Thyroid gland (tissue), 4 donors: ENCODE measurements at places on chromosomes 1 and 21. TPM values are rescaled to one million over a fixed set of nuclear protein-coding genes. Genes with fewer than 3 reads are reported as not detected.

DNA sequence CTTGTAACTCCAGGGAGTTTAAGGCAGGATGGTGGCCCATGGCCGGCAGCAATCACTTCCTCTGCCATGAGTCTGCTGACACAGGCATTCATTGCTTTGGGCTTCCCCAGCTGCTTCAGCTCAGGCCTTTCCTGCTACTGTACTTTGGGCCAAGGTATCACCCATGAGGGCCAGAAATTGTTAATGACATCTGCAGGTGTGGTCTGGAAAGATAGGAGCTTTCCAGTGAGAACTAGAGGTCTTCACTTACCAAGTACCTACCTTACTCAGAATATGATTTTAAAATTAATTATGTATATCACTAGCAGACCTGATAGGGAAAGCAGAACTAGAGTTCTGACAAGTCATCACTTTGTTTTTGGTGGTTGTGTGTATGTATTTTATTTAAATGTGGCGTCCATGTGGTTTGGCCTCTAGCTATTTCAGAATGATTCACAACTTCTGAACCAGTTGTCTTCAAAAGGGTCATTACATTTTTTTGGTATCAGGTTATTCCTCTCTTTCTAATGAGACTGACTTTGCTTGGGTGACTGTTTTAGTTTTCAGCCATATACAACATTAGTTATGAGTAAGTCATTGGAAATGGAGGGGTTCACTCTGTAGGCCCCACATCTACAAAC is 2.7 kb downstream of the RGL1 start:
- no peak for DNase-seq

DNA sequence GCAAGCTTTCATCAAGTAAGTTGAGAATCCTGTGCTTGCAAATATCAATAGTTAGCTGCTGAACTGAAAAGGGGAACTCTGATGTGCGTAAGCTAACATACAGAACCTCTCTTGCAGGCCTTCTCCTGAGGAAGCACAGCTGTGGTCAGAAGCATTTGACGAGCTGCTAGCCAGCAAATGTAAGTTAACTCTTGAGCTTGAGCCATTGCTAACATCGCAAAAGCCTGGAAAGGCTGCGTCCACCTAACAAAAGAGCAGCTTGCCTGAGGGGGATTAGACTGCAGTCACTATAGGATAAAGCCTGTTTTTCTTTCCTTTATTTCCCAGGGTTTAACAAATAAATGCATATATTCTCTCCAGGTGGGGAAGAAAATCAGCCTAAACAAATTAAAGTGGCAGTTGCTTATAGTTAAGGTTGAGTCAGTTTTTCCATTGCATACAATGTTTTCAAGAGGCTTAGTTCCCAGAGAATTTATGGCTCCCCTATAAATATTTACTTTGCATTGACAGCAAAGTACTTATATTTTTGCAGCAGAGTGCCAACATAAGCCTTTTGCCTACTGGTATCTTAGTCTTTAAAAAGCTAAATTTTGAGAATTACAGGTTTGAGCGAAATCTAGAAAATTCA is 1.5 kb downstream of the RGS2 start:
- no peak for DNase-seq

NPHS2 gene
- not detected for total RNA-seq

DNA sequence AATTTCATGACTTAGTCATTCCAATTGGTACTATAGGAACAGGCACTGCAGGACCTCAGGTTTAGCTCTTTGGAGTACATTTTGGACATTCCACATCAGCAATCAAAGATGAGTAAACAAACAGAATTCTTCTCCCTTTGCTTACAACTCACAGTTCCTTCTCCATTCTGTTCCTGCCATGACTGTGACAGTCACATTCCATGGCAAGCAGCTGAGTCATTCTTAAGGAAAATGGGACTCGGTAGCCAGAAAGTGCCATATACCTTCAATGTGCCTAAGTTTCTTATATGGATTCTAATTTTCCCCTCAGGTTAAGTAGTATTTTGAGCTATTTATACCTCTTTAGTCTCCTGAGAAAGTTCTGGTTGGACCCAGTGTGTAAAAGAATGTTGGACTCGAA is 25.6 kb downstream of the CRCT1 start:
- no peak for DNase-seq

GRCh38 chr1:39762550-39763540 is 8.3 kb downstream of the OXCT2 start:
- no peak for DNase-seq

- no peak for DNase-seq
Observed at GRCh38 chr1:160608057-160608456, 28.8 kb upstream of the CD84 start.

GRCh38 chr1:205545001-205545919 is 40.8 kb downstream of the CDK18 start:
- DNase-seq, result no peak

DNA sequence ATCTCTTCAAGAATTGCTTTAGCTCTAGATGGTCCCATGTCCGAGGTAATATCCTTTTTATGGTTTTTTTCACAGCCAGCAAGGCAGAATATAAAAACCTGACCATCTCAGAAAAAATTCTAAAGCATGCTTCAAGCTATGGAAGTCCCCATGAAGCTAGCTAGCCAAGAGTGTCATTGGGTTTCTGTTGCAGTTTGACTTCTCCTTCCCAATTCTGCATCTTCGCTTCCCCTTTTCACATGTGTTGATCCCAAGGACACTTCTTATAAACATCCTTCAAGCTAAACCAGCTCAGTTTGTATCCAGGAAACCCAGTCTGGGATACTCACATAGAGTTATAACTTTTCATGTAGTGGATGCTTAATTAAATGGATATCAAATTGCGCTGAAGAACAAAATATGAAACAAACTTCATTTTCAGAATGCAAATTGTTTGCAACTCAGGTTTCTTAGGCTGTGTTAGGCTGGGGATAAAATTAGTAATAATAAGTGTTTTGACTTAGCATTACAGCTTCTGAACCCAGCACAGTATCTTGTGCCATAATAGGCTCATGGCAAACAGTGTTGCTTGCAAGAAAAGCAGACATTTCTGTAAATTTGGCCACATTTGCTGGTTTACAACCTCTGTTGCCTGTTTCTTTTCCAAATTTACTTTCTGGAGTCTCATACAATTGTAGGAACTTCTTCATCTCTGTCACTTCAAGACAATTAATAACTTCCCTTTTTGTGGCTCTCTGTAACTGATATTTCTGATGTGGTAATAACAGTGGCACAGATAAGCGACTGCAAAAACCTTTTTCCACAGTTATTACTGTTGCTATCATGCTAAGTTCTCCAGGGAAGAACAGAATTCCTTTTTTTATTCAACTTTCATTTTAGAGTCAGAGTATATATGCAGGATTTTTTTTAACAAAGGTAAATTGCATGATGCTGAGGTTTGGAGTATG is 53.2 kb downstream of the NCAM2 start:
- no peak for DNase-seq

- no peak for DNase-seq
Observed at GRCh38 chr1:23581219-23581618, 21.9 kb upstream of the ID3 start.

DNA sequence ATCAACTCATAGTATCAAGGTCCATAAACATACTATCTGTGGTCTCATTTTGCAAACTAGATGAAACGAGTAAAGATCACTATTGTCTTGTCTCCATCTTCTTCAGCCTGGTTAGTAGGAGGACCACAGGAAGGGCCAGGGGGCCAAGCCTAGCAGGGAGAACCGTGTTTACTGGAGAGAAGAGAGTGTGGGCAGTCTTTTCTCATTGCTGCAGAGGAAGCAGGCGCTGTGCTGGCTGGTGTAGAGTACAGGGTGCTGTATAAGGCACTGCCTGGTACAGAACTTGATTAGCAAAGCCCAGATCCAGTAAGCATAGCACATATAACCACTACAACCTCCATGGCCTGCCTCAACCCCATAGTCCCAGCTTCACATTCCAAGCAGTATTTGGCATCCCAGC is 10.0 kb upstream of the B4GALT3 start:
- DNase-seq, result no peak

ITLN2 gene
- not detected for total RNA-seq

DNA sequence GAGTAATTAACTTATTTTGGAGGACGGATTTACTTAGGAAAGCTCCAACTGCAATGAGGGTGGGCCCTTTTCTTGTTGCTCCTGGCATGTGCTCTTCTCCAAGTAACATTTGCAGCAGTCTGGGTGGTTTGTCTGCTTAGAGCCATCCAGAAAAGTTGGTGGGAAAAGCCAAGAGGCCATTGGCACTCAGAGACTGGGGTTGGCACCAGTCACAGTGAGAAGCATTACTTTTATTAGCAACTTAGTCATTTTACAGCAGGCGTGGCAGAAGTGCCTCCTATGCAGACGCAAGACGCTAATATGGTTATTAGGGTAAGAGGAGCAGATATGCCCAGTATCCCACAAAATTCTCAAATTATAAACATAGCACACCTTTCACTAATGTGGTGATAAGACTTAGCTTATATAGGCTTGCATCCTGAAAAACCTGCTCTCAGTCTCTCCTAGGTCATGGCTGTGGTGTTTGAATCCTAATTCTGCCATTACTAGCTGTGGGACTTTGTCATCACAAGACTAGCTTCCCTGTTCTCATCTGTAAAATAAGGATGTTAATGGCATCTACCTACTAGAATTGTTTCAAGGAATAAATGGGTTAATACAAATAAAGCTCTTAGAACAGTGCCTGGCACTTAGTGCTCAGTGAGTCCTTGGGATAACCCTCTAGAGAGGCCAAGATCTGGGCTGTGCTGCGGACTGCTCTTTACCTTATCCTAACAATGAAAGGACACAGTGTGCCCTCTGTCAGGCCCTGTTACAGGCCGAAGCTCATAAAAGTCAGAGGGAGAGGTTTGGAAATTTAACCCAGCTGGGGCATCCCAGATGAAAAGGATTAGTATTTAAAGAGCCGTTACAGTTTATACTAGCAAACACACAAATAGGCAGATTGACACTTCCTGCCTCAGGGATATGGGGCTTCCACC is 154.6 kb downstream of the ROR1 start:
- DNase-seq, result no peak

NTRK1 gene
- total RNA-seq, result 0.11 TPM

- DNase-seq, result peak; percentile 91
Observed at GRCh38 chr1:16152481-16153087, 3.3 kb downstream of the EPHA2 start.

DNA sequence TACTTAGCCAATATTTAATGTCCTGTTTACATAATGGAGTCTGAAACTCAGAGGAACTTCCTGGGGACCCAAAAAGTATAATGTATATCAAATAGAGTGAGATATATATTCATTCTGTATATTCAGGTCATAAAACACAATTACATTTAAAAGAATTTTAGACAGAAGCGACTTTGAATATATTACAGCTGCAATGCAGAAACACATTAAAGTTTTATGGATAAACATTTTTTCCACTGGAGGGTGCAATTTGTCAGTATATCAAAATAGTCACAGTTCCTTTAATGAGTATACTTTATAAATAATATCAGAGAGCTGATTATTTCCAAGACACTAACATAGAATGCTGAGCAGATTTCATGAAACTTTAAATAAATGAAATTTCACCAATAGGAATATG is 43.9 kb upstream of the CRB1 start:
- DNase-seq, result no peak

- DNase-seq, result no peak
Observed at GRCh38 chr21:46125846-46126301, 28.0 kb downstream of the COL6A2 start.

DNA sequence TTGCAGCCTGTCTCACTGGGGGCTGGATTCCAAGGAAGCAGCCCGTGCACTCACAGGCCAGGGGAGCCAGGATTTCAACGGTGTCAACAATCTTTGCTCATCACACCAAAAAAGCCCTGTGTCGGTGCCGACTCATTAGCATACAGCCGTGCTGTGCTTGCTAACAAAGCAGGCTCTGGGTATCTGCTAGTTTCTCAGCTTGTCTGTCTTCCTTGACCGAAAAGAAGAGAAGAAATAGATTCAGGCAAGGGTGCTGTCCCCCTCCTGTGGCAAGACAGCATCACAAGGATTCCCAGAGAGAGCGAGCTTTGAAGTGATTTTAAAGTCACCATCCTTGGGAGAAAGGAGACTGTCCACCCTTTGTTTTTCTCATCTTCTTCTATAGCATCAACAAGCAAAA is 214.7 kb downstream of the SDCCAG8 start:
- DNase-seq, result no peak

- DNase-seq, result peak; percentile 49
Observed at GRCh38 chr1:2290595-2291510, 62.7 kb downstream of the SKI start.

- DNase-seq, result peak; percentile 21
Observed at GRCh38 chr1:41919764-41920397, 1.2 kb upstream of the HIVEP3 start.

- no peak for DNase-seq
Observed at GRCh38 chr21:46229923-46230260, 1.3 kb upstream of the LSS start.

- DNase-seq, result no peak
Observed at GRCh38 chr21:44398499-44398898, 45.1 kb downstream of the TRPM2 start.

- DNase-seq, result peak; percentile 11
Observed at GRCh38 chr1:6724517-6725141, 23.0 kb upstream of the DNAJC11 start.

- no peak for DNase-seq
Observed at GRCh38 chr1:42759114-42759513, 7.7 kb downstream of the P3H1 start.

GRCh38 chr1:18531503-18531845 is 50.7 kb downstream of the KLHDC7A start:
- no peak for DNase-seq

- DNase-seq, result no peak
Observed at GRCh38 chr1:156126630-156127534, 12.4 kb downstream of the LMNA start.

DNA sequence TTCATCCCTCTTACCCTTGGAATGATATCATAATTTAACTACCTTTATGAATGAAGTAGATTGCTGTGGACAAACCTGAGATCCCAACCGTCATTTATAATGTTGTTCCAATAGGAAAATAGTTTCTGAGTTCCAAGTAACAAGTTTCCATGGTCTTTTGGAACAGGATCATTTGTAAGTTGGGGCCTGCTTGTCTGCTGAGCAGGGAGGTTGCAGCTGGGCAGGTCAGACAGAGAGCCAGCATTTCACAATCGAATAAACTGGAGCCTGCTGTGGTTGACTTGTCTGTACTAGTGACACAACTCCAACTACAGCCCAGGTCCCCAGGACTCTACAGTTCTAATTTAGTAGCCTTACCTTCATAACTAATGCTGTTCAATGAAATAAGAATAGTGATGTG is 18.6 kb upstream of the RALGPS2 start:
- DNase-seq, result no peak

FAM177B gene
- not detected for total RNA-seq

NR1I3 gene
- total RNA-seq, result not detected
